Fibroblast of skin of left biceps (primary cell): ENCODE measurements at places on chromosomes 1 and 21.
A peak's percentile ranks its signal among the peaks of the same experiment; 100 is the strongest.

- DNase-seq = no peak
Observed at GRCh38 chr1:107871259-107871658, 93.7 kb downstream of the VAV3 start.

DNA sequence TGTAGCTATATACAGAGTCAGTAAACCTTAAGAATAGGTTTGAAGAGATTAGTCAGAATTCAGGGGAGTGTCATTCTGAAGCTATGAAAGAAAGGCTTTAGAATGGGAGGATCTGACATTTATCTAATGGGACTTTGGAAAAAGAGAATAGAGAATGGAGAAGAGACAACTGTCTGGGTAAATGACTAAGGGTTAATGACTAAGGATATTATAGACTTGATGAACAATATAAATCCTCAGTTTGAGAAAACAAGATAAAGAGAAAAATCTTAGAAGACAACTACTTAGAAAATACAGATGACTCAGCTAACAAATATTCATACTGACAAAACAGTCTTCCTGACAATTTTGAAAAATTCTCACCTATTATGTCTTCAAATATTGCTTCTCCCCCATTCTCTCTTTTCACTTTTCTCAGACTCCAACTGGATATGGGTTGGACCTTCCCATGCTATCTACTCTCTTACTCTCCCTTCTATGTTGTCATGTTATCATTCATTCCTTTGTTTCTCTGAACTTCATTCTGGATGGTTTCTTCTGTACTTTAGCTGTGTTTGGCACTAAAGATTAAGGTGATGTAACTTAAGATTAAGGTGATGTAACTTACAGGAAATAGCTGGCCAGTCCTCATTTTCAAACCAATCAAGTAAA is 20.4 kb downstream of the SLC16A1 start:
- DNase-seq = peak; percentile 65

DNA sequence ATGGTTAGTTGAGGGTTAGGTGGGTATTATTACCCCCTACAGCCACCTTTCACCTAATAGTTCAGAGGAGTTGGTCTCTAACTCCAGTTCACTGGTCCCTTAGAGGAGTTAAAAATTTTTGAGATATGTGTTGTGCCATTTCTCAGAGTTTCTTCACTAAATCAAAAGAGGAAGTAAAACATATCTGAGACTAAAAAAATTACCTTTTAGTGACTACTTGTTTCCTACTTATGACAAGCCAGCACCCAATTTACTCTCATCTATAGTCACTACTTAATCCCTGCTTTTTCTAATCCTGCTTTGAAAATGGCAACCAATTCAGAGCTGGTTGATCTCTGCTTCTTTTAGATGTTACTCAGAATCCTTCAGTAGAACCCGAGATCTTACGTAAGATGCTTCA is 1316.8 kb upstream of the B3GALT2 start:
- no peak for DNase-seq

- DNase-seq = no peak
Observed at GRCh38 chr21:14493731-14494130, 52.4 kb downstream of the SAMSN1 start.

DNA sequence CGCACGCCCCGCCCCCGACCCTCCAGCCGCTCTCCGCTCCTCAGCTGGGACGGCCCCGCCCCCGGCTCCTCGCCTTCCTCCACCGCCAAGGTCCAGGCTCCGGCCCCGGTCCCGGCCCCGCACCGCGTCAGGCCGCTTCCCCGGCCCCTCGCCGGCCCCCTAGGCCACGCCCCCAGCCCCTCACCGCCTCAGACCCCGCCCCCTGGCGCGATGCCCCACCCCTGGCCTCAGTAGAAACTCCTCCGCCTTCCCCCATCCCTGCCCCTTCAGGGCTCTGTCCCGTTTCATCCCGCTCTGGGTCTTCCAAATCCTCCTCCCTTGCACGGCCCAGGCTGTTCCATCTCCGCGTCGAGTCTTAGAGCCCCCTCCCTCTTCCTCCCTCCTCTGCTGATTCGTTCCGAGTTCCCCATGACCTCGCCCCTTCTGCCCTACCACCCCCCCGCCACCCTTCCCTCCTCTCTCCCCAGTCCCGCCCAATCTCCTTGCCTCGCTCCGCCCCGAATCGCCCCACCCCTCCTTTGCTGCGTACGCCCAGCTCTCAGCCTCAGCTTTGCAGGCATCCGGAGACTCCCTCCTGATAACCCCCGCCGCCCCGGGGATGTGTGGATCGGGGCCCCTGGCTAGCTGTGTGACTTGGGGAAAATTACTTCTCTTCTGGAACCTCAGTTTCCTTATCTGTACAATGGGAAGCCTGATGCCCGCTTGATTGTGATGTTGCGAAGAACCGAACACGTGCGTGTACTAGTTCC is 448 bp upstream of the ASAP3 start:
- DNase-seq = peak; percentile 86

- no peak for DNase-seq
Observed at GRCh38 chr1:188444526-188444925, 1615.8 kb downstream of the PLA2G4A start.

GRCh38 chr1:54604572-54605370 is 18.6 kb downstream of the FAM151A start:
- DNase-seq = no peak

GRCh38 chr21:46323227-46323709 is 402 bp downstream of the C21orf58 start:
- DNase-seq = no peak

- no peak for DNase-seq
Observed at GRCh38 chr1:91160363-91161075, 138.7 kb upstream of the ZNF644 start.

DNA sequence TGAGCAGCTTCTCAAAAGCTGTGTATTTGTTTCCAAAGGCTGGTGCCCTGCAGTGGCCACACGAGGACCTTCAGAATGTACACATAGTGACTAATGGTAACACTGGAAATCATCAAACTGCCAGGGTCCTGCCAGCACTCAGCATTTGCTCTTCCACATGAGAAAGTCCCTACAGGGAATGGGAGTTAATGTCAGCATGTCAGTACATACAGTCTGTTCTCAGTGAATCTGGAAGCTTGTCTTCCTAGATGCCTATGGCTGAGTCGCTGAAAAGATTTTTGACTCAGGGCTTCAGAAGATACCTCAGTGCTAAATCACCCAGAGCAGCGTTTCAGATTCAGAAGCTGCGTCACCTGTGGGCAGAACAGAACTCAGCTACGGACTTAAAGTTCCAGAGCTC is 108.2 kb downstream of the CDC7 start:
- DNase-seq = peak; percentile 62

DNA sequence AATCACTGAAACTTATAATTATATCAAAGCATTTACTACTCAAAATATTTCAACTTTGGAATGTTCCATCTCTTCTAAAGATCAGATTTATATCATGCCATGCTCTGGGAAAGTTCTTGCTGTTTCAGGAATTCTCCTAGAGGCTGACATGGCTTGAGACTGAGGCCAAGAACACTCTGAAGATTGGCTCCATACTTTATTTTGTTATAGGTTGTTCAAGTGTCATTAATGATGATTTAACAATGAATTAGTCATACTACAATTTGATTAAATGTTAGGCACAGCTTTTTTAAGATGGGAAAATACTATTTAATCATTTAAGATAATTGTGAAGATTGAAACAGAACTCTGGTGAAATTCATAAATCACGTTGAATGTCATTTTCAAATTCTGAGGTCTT is 255.4 kb downstream of the GREM2 start:
- DNase-seq = no peak

DNA sequence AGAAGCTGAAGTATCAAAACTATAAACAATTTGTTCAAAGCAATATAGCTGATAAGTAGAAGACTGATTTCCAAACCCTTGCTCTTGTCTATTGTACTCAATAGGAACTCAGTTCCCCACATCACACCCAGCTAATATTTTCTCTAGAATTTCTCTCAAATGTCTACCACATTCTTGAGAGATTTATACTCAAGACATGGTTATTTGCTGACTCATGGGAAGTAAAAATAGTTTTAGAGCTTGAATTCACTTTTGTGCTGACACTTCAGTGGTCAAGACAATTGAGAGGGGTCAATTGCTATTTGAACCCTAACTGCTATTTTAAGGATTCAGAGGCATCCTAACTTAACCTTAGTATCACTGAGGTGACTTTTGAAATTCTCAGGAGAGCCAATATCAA is 99.0 kb downstream of the TNNI3K start:
- DNase-seq = no peak

GRCh38 chr21:33201956-33202355 is 27.8 kb upstream of the IFNAR2 start:
- no peak for DNase-seq

DNA sequence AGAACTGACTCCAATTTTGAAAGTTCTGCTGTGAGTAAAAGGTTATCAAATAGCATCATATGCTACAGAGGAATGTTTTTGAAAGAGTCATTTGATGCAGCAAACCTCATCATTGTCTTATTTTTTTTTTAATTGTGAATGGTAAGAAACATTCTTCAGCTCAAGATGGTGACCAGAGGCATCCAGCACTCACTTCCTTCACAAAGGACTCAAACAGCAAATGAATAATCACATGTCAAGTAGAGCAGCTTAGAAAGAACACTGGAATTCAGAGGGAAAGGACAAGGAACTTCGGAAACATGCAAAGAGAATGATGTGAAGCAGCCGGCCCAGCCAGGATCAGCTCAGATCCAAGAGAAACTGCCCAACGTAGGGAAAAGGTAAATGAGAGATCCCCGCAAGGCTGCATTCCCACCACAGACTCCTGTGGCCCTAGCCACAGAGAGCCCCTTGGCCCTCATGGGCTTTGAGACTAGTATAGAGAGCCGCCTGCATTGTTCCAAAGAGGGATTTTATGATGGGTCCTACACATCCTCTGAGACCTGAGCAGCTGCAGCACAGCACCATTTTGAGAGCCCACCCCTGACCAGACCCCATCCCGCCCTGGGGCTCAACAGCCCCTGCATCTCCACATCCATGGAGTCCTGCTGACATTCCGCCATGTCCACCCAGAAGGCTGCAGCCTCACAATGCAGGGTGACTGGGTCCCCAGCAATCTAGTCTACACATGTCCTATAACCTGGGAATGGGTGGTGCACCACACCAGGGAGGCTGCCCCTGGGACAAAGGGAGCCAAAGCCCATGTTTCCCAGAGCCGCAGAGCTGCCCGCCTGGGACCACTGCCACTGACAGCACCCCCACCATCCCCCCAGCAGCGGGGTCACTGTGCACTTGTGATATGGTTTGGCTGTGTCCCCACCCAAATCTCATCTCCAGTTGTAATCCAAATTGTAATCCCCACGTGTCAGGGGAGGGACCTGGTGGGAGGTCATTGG is 21.2 kb upstream of the UTS2 start:
- no peak for DNase-seq

- no peak for DNase-seq
Observed at GRCh38 chr21:38887749-38888148, 82.0 kb downstream of the ETS2 start.

DNA sequence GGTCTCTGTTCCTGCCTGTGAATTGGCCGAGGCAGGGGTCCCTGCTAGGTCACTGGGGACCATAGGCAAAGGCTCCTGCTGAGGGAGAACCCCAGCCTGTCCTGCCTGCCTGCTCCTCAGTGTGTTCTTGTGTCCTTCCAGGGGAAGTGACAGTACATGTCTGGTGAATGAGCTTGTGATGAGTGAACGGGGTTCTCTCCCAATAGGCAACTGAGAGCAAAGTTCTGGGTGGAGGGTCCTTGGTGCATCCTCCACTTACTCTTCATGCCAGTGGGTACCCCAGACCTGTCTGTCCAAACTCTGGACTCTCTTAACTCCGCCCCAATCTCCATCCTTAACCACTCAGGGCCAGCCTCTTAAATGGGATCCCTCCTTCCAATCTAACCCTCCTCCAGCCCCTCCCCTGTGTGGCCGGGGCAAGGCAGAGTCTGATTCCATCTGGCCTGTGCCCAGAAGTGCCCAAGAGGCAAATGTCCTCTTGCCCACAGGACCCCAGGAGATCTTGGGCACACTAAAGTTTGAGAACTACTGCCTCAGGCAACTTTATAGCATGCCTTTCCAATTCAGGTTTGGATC is 2.0 kb downstream of the XKR8 start:
- no peak for DNase-seq

GRCh38 chr1:201072922-201073321 is 39.3 kb downstream of the CACNA1S start:
- DNase-seq = no peak

GRCh38 chr1:90220941-90221693 is 226.2 kb downstream of the ZNF326 start:
- no peak for DNase-seq
